ENCODE measurements at places on chromosomes 4 and X.

DNA sequence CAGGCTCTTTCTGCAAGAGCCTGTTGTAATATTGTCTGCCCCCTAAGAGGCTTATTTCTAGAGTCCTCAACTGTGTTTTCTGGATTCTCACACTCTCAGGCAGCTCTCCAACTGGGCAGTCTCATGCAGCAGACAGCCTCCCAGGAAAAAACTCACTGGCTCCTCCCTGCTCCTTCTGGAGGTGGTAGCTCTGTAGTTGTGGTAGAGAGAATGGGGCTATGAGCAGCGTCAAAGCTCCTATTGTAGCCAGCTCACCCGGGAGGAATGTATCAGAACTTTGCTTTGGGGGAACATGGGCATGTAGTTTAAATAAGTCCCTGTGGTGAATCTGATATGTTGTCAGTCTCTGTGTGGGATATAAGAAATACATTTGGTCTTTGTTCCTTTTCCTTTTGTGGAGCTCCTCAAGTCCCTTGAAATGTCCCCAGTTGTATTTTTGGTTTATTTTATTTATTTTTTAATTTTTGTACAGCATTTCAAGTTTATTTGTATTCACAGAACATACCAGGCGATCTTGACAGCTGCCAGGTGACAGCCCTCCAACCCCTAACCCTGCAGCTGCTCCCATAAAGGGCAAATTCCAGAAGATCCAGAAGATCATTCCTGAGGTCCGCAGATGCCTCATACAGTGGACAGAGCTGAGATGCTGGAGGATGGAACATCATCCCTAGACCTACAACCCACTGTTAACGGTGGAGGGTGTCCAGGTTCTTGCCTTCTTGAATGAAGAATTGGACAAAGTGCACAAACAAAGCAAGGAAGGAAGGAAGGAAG is 45.7 kb downstream of the TRIM61 start:
- DNase-seq, result peak; percentile 54

- no peak for DNase-seq
Measured at GRCh38 chr4:74335341-74336021, 27.2 kb downstream of the EPGN start.

DNA sequence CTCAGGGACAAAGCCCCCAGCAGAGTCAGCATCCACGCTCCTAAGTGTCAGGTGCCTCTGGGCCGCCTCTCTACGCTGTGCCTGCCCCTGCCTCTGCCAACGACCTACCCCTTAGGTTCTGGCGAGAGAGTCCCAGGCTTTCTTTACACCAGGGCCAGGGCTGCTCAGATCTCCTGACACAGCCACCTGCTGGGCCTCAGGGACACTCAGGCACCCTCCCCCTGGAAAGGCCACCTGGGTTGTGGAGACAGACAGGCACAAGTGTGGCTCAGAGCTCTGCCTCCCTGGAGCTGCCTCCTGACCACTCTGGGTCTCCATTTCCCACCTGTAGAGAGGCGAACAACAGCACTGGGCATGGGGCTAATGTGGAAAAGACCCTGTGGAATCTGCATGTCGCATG is 90.0 kb upstream of the ADRA2C start:
- no peak for DNase-seq

- DNase-seq, result no peak
Measured at GRCh38 chrX:148333989-148334388, 166.4 kb upstream of the AFF2 start.

DNA sequence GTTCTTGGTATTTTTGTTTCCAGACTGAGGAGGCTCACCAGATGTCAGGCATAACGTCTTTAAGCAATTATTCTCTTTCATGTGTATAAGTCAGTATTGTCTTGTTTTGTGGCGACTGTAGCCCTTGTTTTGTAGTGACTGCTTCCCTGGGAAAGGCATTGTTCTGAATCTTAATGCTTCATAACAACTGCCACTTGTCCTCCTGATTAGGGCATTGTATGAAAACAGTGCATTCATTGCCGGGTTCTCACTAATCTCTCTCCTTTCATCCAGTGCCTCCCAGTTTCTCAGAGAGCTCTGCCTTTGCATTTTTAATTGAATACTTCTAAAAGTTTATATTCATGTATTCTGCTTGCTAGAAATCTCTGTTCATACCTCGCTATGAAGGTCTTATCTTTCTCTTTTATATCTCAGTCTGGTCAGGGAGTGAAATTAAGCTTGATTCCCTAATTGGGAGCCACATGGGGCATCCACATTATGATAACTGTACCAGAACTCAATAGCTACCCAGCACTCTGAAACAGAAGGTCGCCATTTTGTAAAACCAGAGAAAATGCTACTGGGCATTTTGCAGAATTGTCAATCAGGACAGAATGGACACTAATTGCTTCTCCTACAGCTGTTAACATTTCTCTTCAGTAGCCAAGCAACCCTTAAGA is 149.8 kb downstream of the GBA3 start:
- DNase-seq, result no peak

DNA sequence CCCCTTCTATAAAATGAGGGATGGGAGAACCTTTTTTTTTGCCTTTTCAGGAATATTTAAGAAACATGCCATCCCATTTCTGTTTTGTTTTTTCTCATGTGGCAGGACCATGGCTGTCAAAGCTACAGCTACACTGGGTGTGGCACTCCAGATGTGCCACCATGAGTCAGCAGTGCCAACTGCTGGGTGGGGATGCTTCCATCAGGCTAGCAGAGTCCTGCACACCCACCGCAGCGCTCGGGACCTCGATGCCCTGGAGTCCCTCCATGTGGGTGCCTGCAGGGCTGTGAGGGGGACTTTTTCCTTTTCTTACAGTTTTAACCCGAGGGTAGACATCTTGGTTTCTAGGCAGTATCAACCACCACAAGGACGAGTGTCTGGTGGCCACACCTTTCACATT is 352.6 kb downstream of the NR3C2 start:
- DNase-seq, result no peak

DNA sequence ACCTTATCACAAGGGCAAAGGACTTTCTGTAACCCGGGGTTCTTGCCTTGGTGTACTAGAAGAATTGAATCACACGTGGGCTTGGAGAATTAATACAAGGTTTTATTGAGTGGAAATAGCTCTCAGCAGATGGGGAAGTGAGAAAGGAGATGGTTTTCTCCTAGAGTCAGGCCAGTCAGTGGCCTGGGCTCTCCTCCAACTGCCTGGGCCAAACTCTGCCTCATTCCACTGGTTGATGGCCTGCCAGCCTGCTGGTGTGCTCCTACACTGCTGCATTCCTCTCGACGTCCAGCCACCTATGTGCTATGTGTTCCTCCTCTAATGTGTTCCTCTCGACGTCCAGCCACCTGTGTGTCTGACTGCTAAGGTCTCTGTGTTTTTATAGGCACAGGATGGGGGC is 35.3 kb upstream of the SPIN2A start:
- DNase-seq, result no peak

- no peak for DNase-seq
Measured at GRCh38 chr4:27442146-27442545, 581.5 kb downstream of the STIM2 start.

DNA sequence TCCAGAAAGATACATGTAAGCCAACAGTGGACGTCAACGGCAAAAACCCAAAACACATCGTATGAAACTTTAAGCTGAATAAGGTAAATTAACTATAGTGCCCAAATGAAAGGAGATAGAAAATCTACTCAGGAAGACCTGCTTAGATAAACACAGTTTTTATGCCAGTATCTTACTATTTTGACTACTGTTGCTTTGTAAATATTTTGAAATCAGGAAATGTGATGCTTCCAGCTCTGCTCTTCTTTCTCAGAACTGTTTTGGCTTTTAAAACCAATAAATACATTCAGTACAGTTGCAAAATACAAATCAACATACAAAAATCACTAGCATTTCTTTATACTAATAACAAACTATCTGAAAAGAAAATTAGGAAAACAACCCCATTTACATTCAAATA is 83.8 kb downstream of the SMARCA5 start:
- no peak for DNase-seq

- peak; percentile 87 for DNase-seq
Measured at GRCh38 chr4:177596035-177596434, 153.8 kb upstream of the AGA start.

- no peak for DNase-seq
Measured at GRCh38 chr4:129900430-129900953, 804.5 kb downstream of the C4orf33 start.

GRCh38 chrX:9587642-9588041 is 122.8 kb downstream of the TBL1X start:
- peak; percentile 54 for DNase-seq

DNA sequence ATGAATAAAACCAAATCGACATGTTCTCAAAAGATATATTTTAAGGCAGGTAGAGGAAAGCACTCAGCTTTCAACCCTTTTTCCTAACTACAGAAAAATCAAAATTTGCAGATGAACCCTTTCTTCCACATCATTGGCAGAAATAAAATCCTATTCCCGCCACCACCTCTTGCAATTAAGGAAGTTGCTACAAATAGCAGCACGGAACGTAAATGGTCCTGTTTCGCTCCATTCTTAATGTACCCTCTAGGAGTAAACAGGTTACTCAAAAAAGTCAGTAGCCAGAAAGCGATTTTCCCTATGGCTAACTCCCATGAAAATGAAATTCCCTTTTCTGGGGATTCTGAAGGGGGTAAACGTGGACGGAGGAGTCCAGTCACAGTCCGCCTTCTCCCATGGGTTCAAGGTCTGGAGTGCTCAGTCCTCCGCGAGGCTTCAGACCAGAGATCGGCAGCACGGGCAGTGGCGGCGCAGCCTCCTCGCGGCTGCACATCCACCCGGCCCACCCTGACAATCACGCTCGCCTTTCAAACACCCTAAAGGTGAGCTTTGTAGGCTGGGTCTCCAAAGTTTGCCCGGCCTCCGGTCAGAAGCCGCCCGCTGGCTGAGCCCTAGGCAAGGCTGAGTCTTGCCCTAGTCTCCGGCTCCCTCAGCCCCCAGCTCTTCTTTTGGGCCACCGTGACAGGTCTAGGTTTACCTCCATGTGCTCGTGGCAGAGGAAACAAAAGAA is 1.8 kb downstream of the ATP11C start:
- peak; percentile 14 for DNase-seq

GRCh38 chrX:16587836-16588235 is 62.1 kb upstream of the S100G start:
- DNase-seq, result peak; percentile 36

DNA sequence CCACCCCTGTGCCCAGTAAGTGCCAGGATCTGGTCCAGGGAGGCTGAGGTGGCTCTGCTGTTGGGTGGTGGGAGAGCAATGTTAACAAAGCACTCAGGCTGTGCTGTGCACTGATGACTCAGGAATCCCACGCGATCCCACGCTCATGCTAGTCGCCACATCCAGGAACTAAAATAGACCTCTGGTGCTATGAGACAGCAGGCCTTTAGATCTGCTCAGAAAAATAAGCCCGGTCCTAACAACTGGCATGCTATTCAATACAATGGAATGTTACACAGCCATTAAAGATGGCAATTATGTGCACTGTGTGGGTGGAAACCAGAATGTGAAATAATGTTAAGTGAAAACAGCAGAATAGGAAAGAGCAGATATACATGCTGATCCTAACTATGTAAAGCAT is 26.0 kb downstream of the ARL13A start:
- DNase-seq, result peak; percentile 74

GRCh38 chr4:155037031-155037430 is 171.4 kb upstream of the NPY2R start:
- DNase-seq, result no peak

GRCh38 chr4:140135529-140136088 is 18.4 kb downstream of the MAML3 start:
- DNase-seq, result no peak

DNA sequence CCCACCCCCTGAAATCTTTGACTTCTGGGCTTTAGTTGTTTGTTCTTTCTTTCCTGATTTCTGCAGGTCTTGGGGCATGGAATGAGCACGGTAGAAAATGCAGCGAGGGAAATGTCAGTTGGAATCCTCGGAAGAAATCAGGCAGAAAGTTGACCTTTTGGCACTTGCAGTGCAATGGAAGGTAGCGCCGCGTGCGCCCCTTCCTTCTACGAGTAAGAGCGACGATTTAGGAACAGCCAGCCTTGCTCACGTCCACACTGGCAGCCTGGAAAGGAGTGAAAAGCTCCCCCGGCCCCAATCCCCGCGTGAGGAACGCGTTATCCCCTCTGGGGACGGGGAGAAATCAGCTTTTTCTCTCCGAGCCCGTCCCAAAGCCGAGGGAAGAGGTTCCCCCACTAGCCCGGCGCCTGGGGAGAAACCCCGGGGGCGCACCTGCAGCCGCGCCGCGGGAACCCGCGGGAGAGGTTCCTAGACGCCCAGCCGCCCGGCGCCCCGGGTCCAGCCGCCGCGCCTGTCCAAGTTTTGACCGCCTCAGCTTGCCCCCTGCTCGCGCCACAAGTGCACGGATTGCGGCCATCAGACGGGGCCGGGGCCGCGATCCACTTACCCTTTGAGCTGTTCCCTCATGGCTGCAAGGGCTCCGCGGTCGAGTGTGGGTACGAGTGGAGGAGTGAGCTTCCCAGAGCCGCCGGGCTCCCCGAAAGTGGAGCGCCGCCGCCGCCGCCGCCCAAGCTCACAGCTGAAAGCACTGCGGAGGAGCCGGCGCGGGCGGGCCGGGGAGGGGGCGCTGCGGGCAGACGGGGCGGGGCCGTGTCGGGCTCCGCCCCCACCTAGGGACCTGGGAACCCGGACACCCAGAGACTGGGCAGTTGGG is 194.6 kb upstream of the FTHL17 start:
- peak; percentile 17 for DNase-seq

DNA sequence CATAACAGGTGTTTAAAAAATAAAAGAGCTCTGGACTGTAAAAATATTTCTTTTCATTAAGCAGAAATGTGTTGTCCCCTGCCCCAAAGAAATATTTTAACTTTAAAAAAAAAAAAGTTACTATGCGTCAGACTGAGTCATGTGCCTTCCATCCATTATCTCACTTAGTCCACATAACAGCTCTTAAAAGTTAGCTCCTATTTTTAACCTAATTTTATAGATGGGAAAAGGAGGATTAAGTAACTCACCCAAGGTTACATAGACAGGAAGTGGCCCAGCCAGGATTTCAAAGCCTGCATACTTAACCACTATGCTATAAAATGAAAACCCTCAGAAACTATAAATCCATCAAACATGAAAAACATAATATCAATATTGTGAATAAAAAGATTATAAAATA is 97.7 kb downstream of the MANBA start:
- DNase-seq, result peak; percentile 75

GRCh38 chr4:112377594-112378242 is 80.5 kb downstream of the ALPK1 start:
- DNase-seq, result no peak

GRCh38 chr4:45985038-45985437 is 138.8 kb downstream of the GABRG1 start:
- DNase-seq, result no peak

GRCh38 chr4:8645753-8646124 is 53.2 kb downstream of the CPZ start:
- no peak for DNase-seq

DNA sequence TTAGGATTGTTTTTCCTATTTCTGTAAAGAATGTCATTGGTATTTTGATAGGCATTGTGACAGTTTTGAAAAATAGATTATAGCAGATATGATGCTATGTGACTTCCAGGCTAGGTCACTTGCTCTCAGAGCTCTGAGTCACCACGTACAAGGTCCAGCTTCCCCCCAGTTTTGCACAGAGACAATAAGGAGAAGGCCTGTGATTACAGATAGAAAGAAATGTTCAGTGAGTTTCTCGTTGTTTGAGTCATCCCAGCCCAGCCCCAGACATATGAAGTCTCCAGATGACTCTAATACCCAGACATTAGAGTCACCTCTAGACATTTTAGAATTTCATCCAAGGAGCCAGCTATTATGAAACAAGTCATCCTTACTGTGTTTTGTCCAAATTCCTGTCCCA is 57.2 kb downstream of the MFAP3L start:
- DNase-seq, result peak; percentile 98

GRCh38 chrX:153876112-153876491 is 9.9 kb downstream of the L1CAM start:
- DNase-seq, result no peak

GRCh38 chr4:88320224-88320779 is 35.9 kb upstream of the PPM1K start:
- DNase-seq, result no peak

All from fibroblast of skin of back (primary cell).